Progenitor cell of endocrine pancreas (in vitro differentiated cells): ENCODE measurements at places on chromosomes 3 and 15. TPM values are rescaled to one million over a fixed set of nuclear protein-coding genes. Genes with fewer than 3 reads are reported as not detected.

Gene PLSCR5
- 0.31 TPM in 1 of 2 replicates, not detected in the other for total RNA-seq

Gene HYKK
- 4.1 and 4.3 TPM in 2 replicates for total RNA-seq

Gene GOLGA8S
- 0.81 and 0.84 TPM in 2 replicates for total RNA-seq

Gene FGD5
- total RNA-seq, result 0.09 and 0.17 TPM in 2 replicates

Gene ZNF385D
- 0.10 and 0.47 TPM in 2 replicates for total RNA-seq

Gene TXNRD3
- total RNA-seq, result 12.9 and 14.4 TPM in 2 replicates

Gene KLHL40
- total RNA-seq, result not detected in 2 replicates

Gene RAD54L2
- 40.2 and 47.2 TPM in 2 replicates for total RNA-seq

Gene MESP1
- 0.50 and 0.51 TPM in 2 replicates for total RNA-seq

Gene DAZL
- total RNA-seq, result not detected in 2 replicates
